Activated CD8-positive, alpha-beta memory T cell treated with anti-CD3 and anti-CD28 coated beads for 1 hour (primary cell): ENCODE measurements at places on chromosomes 13 and 19.

DNA sequence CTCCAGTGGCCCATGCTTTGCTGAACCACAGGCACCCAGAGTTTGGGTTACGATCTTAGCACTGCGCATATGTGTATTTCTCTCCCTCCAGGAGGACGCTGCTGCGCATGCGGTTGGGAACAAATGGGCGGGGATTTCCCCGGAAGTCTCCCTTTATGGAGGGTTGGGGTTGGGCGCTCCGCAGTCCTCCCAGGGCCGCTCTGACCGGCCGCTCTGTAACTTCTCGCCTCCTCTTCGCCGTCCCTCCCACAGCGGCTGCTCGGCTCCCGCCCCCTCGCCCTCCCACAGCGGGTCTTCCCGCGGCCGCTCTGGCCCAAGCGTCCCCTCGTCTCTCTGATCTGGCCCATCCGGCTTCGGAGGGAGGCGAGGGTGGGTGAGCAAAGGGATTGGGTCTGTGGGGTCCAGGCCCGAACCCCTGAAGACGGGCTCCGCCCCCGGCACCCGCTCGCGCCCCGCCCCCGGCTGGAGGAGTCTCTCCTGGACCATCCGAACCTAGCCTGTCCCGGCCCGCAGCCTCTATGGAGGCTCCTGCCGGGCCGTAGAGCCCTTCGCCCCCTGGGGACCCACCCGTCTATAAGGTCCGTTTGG, at the start of gene MEGF8:
Gene MEGF8, plus strand, starts transcription at position 328 of the 588 bp plus-strand sequence. CDS start 609 bp downstream, outside the sequence.
- DNase-seq = peak; percentile 96

DNA sequence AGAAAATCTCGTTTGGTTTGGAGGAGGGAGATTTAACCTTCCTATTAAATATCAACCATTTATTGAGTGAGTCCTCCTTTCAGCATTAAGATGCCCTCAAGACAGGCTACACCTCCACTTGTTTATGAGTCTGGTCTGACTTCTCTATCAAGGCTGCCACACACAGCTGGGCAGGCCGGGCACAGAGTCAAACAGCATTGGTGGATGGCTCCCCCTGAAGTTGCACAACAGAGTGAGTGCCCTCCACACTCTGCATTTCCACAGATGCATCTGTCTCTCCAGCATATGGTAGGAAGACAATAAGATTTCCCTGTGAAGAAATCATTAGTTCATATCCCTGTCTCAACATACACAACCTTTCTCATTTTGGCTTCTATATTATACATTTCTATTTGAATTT, 31.4 kb downstream of the PHF11 start:
- DNase-seq = no peak

- DNase-seq = no peak
Measured at GRCh38 chr13:51715613-51716012, 88.3 kb downstream of the DHRS12 start.

DNA sequence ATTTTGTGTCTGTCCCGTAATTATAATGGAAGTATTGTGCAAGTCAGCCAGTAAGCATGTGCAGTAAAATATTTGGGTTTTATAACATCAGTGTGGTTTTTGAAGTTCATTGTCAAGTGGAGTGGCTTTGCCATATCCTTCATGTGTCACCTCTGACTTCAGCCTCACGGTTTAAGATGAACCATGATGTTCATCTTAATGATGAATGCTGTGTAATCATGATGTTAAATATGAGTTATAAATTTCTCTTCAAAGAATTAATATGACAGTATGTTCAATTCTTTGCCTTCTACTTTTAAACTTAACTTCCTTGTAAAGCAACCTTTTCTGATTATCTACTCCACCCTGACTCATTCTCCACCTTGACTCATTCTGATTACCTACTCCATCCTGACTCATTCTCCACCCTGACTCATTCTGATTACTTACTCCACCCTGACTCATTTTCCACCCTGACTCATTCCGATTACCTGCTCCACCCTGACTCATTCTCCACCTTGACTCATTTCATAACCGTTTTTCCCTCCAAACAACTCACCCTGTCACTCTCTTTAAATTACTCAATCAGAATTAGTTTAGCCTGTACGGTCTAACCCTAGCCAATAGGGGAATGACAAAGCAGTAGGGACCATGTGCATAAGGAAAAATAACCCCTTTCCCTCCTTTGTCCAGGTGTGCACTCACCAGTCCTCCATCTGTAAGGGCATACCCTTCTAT, 50.3 kb upstream of the ANKRD10 start:
- DNase-seq = no peak

- DNase-seq = no peak
Measured at GRCh38 chr19:48742096-48742495, 1.7 kb upstream of the RASIP1 start.
